ENCODE measurements at places on chromosomes 2 and 18. TPM values are rescaled to one million over a fixed set of nuclear protein-coding genes. Genes with fewer than 3 reads are reported as not detected.
A peak's percentile ranks its signal among the peaks of the same experiment; 100 is the strongest.

DNA sequence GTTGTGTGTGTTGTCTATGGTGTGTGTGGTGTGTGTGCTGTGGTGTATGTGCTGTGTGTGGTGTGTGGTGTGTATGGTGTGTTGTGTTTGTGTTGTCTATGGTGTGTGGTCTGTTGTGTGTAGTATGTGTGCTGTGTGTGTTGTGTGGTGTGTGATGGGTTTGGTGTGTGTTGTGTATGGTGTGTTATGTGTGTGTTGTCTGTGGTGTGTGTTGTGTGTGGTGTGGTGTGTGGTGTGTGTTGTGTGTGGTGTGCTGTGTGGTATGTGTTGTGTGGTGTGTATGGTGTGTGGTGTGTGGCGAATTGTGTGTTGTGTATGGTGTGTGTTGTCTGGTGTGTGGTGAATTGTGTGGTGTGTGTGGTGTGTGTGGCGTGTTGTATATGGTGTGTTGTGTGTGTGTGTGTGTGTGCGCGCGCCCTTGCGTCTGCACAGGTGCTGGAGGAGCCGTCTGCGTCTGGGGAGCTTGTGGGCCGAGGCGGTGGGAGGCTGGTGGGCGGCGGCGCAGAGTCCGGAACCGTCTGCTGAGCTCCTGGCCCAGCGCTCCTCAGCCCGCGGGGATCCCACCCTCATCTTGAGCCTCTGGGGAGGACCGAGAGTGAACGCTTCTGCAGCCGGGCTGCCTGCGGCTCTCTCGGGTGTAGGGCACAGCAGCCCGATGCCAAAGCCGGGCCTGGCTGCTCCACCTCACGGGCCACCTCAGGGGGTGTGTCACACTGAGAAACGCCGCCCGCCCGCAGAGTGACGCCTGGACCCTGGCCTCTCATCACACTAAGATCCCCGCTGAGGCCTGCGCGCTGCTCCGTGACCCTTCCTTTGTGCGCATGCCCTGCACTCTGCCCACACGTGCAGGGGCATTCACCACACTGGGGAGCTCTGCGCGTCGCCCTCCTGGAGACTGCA is 8.8 kb upstream of the ADI1 start:
- peak; percentile 4 for ATAC-seq

The SLC4A5 gene
- 1.7 TPM for total RNA-seq

The TXNDC2 gene
- 0.22 TPM for total RNA-seq

- ATAC-seq, result peak; percentile 78
These were observed at the start of gene MRO for GRCh38 chr18:50819728-50820378. MRO (minus strand) TSS chr18:50820016; CDS start chr18:50809400, 10,616 bp downstream.

The NT5DC4 gene
- total RNA-seq, result 0.52 TPM

DNA sequence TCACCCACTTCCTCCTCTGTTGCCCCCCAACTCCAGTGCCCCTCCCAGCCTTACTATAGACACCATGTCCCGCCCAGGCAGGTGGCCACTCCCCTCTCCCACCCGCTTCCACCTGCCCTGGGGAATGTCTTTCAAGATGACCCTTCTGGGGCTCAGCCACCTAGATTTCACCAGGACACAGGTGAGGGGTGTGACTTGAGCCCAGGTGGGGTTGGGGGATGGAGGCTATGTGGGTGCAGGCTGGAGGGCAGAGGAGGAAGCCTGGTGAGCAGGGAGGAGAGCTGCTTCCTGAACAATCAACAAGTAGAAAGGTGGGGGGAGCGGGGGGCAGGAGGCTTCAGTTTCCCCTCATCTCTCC is 8.7 kb downstream of the ADRA2B start:
- ATAC-seq, result no peak

DNA sequence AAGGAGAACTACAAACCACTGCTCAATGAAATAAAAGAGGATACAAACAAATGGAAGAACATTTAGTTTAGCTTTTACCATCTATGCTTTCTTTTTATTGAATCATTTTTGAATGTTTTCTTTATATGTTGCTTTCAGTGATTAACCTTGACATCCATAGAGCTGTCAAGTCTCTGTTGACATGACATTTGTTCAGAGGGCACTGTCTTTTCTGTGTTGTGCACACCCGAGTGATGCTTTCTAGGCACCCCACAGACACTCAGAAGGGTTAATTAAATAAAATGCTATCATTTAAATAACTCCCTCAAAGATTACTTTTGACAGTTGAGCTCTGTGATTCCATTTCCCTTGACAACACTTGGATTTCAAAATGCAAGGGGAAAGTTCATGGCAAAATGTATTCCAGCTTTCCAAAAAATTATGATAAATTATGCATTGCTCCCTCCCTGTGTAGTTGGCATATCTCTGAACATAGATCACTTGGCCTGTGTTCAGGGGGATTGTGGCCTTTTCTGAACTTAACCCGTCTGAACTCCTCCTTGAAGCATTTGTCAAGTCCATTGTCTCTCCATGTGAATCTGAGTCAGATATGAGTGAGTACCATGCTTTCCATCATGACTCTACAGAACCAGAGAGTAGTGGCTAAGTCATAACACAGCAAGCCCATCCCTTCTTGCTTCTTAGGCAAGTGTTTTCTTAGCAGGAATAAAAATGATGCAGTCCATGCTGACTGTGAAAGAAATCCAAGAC is 372.6 kb downstream of the RPRM start:
- ATAC-seq, result peak; percentile 23

GRCh38 chr2:119156105-119156890 is 2.3 kb downstream of the C1QL2 start:
- peak; percentile 74 for ATAC-seq

GRCh38 chr2:191835539-191836350 is 11.1 kb downstream of the CAVIN2 start:
- ATAC-seq, result no peak

The OR6B2 gene
- total RNA-seq, result not detected

DNA sequence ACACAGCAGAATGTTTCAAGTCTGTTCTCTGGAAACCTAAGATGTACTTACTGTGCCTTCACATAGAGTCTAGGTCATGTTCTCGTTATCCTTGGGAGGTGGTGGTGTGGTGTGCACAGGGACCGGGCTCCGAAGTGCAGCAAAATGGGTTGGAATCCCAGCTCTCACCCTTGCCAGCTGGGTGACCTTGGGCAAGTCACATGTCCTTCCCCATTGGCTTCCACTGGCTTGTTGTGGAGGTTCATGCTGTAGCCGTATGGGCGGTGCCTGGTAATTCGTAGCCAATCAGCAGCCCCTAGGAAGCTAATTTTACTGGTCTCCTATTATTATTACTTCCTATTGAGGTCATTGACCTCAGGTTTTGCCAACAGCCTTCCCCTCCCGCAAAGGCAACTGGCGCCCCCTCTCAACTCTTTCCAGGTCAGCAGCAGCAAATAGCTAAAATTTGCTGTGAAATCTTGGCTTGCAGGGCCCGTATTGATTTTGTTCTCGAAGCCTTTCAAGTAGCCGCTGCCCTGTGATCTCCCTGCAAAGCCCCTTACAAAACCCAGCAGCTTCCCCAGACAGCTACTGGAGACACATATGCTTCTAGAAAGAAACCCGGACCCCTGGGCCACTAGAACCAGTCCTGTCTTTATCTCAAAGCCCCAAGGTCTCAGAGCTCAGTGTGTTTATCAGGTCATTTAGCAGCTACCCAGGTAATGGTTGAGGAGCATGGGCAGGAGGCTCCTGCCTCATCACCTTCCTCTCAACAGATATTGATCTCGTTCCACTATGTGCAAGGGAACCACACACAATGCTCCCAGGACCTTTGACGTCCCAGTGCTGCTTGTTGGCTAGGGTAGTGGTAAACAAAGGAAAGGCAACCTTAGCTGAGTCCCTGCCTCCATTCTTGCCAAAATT is 66.5 kb upstream of the SLC1A4 start:
- ATAC-seq, result no peak

DNA sequence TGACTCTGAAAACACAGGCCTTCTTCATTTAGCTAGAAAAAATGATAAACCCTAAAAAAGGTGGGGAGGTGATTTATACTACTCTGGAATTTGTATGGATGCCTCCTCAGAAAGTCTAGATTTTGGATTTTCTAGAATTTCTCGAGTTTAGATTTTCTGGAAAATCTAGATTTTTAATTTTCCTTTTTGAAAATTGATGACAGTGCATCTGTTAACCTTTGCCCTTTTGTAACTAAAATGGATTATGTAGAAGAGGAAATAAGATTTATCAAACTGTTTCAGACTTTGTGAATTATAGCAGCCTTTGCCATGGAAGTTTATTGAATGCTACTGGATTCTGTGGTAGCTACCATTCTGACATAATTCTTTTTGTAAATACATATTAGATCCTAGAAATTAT is 75.6 kb upstream of the RBM44 start:
- ATAC-seq, result no peak

DNA sequence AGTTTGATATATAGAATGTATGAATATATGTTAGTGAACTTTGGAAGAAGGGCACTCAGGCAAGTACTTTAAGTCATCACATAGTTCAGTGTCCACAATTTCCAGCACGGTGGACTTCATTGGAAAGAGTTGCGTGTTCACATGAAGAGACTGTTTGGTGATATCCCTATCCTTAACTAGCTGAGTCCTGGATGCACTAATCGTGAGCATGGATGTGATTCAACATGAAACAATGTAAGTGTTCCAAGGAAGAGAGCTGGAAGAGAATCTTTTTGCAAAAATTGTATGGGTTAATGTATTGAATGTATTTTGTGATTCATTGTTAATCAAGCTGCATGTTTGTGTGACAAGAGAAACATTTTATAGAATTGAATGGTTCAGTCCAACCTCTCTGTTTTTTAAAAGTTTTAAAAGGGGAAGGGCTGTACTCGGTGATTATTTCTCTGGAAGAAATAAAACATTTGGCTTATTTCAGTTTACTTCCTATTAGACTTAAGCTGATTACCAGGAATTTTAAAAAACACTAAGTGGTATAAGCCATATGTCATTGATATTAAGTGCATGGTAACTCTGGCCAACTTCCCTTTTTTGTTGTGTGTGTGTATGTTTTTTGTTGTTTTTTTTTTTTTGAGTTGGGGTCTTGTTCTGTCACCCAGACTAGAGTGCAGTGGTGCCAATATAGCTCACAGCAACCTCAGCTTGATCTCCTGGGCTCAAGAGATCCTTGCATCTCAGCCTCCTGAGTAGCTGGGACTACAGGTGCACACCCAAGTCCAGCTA is 8.6 kb downstream of the XRCC5 start:
- ATAC-seq, result no peak

DNA sequence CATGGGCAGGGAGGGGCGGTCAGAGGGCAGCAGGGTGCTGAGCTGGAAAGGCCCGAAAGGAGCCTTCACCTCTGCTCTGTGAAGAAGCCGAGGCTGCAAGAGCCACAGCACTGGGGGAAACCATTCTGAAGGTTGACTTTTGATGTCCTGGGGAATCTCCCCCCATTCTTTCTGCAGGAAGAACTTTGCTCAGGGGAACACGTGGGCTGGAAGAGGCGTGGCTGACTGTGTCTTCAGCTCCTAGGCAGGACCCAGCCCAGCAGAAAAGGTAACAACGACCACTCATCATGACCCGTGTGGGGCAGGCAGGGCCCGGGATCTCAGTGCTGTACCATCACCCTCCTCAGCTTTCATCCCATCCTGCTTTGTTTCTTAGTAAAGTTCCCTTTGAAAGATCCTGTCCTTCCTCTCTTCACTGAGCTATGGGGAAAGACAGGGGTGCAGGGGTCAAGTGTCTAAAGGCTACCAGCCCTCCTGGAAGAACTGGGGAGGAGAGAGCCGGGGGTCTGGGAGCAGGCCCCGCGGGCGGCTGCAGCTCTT is 312.7 kb downstream of the CELF4 start:
- no peak for ATAC-seq

DNA sequence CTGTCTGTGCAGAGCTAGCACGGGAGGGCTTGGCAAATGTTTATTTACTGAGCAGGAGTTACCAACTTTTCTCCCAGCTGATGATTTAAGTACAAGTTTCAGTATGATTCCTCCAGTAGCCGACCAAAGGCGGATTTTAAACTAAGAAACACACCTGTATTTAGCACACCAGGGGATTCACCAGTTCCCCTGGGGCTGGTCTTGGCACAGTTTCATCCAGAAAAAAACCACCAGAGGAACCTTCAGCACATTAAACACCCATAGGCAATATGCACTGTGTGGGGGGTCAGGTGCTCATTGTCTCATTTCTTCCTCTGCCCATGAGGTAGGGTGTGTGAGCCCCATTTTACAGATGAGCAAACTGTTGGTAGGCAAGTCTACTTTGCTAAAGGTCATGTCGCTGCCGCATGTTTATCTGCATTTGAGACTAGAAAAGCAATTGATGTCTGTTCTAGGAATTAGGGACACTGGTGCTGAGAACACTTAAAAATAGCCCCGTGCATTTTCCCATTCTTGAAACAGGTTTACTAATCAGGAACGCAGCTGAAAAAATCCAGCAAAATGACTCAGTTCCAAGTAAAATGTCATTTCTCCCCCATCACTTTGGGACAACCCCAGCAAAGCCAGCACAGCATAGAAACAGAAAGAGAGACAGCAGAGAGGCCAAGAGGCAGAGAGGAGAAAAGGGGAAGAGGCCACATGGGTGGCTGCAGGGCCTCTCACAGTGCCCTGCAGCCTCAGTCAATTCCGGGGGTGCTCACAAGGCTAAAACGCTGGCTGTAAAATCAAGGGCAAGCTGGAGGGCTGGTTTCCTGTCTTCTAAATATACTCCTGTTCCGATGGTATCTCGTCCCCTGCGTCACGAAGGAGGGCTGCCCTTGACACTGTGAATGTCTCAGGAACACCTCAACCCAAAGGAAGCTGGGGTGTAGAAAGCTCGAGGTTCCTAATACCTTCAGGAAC is 166.8 kb upstream of the ID2 start:
- no peak for ATAC-seq

GRCh38 chr18:49778826-49779465 is 34.4 kb downstream of the ACAA2 start:
- ATAC-seq, result no peak

The RND3 gene
- 119 TPM for total RNA-seq

DNA sequence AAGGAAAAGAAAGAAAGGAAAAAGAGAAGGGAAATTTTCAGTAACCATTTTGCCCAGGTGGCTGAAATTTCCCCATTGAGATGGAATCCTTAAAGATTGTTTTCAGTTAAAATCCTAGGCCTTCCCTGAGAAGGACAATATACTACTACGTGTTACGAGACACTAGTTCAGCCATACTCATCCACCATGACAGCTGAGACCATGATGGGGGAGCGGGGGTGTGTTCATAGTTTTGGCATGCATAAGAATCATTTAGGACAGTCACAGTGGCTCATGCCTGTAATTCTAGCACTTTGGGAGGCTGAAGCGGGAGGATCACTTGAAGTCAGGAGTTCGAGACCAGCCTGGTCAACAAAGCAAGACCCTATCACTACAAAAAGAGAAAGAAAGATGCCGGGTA is 28.0 kb downstream of the PLA2R1 start:
- ATAC-seq, result no peak

- no peak for ATAC-seq
These were observed 7.5 kb upstream of the MTA3 start for GRCh38 chr2:42560899-42561298.

DNA sequence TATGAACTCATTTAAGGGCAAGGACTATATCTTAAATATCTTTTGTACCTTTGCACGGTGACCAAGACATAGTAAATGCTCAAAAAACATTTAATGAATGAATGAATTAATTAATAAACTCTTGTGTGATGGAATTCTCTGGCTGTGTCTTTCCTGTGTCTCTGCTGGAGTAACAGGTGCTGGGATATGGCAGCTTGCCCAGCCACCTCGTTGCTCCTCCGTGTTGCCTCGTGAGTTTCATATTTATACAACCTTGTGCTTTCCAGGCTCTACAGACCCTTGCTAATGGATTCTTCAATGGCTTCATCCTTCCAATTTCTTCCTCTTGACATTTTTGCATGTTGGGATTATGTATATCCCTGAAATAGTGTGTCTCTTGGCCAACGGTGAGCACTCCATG is 30.4 kb downstream of the CTAGE1 start:
- no peak for ATAC-seq
